Endodermal cell (in vitro differentiated cells): ENCODE measurements at places on chromosomes 3 and 15.

- no peak for DNase-seq
These were observed 108.3 kb upstream of the CACNA2D3 start for GRCh38 chr3:54014067-54014466.

DNA sequence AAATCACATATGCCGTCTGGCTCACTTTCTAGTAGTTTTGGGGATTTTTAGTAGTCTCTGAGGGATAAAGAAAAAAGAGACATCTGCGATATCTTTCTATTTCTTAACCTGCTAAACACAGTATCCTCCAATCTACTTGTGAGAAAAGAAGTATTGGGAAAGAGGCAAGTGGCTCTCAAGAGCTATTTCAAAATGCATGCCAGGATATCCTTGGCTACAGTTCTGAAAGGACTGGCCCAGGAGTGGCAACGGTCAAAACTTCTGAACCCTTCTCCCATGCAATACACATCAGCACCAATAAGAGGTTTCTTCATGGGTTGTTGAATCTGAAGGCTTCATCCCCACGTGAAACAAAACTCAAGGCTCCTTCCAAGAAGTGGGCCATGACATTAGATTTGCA is 204.0 kb upstream of the WNT5A start:
- DNase-seq: no peak

GRCh38 chr3:176415661-176416295 is 781.5 kb downstream of the TBL1XR1 start:
- DNase-seq: no peak

GRCh38 chr3:137217733-137218132 is 259.9 kb downstream of the IL20RB start:
- DNase-seq: peak; percentile 85

DNA sequence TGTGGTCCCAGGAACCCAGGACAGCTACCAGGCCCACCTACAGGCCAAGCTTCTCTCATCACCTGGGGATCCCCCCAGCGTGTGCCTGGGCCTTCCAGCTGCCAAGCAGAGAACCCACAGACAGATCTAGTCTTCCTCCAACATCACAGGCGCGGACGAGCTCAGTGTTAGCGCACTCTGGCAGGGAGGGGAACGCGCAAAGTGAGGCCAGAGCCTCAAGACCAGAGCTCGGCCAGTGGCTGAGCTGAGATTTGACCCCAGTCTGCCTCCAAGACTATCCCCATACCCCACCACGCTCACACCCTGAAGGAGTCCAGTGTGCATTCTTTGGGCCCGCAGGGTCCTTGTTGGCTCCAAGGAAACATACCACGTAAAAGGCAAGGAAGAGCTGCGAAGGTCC is 5.1 kb downstream of the MFGE8 start:
- DNase-seq: no peak

DNA sequence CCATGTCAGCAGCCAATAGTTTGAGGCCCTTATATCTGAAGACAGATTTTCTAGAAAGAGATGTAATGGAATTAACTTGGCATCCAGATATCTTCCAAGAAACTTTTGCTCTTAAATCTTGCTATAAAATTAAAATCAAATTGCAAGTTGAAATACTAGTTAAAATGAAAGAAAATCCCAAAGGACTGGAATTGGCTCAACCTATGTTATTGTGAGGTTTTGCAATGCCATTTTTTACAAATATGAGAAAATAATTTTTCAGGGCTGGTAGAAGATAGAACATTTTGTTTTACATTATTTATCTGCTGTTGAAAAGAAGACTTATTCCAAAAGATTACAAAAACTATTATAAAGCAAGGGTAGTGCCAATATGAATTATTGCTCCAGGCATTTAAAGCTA is 92.2 kb upstream of the AGTR1 start:
- DNase-seq: no peak

DNA sequence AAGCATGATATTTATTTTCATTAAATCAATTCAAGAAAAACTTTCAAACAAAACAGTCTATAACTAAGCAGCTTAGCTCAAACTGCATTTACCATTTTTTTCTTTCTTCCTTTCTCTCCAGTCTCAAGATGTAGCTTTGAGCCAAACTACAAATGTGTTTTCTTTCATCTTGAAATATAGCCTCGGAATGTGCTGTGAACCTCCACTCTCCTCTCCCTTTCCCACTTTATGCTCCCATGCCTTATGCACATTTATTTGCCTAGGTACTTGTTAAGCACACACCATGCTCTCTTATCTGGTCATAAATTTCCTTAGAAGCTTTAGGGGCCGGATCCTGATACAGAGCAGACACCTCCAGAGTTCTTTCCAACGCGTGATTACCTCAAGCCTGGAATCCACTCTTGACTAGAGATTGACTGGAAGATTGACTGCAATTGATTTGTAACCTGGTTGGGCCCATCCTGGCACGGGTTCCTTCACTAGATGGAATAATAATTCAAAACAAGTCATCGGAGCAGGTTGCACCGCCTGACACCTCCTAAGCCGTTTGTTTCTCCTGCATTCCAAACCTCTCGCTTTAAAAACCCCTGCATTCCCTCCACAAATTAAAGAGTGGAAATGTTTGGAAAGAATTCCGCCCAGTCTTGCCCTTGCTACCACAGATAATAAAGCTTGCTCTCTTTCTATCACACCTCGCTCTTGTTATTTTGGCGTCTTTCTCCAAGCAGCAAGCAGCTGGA is 344.7 kb downstream of the CHL1 start:
- no peak for DNase-seq

DNA sequence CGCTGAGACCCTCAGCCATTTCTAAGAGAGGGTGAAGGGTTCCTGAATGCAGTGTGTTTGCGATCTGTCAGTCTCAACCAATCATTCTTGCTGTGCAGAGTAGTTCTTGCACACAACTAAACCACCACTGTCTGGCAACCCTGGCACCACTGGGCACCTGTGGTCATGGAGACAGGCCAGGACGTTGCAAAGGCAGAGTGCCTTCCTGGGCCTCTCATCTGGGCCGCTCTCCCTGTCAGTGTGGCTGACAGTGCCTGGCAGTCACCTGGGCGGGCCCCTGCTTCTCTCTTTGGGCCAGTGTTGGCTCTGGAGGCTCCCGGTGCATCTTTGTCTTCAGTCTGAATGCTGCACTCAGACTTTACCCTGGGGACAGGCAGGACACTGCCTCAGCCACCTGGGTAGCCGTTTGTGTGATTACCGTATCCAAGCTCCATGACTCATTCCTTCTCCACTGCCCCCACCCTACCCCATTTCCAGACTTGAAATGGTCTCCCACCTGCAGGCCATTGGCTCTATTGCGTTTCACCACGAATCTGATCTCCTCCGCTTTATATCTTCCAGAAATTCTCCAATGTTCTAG is 104.6 kb upstream of the KLF13 start:
- peak; percentile 64 for DNase-seq

DNA sequence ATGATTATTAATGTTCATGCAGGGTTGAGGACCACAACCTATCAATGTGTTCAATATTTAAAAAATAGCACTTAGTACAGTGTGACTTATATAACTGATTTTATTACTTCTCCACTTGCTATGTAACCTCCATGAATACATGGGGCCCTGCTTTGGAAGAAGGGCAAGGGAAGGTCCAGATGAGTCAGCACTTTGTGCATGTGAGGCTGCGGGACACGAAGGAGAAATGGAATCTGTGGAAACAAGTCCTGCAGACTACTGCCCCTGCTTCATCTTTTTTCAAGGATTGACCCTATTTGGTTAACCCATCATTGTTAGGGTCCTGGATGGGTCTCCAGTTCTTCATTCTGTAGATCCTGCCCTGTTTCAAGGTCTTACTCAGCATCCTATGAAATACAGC is 1.6 kb downstream of the NXPE3 start:
- no peak for DNase-seq

DNA sequence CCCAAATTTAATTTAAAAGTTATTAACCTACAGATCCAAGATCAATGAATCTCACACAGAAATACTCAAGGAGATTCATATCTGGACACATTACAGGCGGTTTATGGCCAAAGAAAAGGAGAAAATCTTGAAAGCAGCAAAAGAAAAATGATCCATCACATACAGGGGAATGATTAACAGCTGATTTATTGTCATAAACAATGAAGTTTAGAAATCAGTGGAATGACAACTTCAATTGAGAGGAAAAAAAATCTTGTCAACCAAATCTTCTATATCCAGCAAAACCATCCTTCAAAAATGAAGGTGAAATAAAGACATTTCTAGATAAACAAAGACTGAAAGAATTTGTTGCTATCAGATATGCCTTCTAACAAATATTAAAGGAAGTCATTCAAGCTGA is 156.2 kb upstream of the SEMA6D start:
- DNase-seq: no peak

DNA sequence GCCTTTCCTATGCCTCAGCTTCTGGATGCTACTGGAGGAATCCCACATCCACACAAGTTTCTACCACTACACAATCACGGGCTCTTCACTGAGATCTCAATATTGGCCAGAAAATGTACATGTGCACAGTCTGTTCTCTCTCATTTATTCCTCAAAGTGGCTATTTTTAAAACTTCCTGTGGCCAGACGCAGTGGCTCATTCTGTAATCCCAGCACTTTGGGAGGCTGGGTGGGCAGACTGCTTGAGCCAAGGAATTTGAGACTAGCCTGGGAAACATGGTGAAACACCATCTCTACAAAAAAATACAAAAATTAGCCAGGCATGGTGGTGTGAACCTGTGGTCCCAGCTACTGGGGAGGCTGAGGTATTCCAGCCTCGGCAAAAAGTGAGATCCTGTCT is 91.4 kb upstream of the PRTG start:
- no peak for DNase-seq

- no peak for DNase-seq
These were observed 54.0 kb upstream of the DLG1 start for GRCh38 chr3:197352382-197352781.

GRCh38 chr3:187743195-187744141 is 1.8 kb downstream of the BCL6 start:
- DNase-seq: peak; percentile 72
